ENCODE measurements at places on chromosomes 3 and 15. TPM values are rescaled to one million over a fixed set of nuclear protein-coding genes. Genes with fewer than 3 reads are reported as not detected.

- no peak for DNase-seq
These were observed 288.6 kb upstream of the CBLB start for GRCh38 chr3:106157411-106157810.

GRCh38 chr3:46356276-46356675, 2.4 kb downstream of the CCR2 start:
- no peak for DNase-seq

GRCh38 chr3:177789500-177789899, 592.2 kb upstream of the TBL1XR1 start:
- no peak for DNase-seq

Gene IL5RA
- not detected for total RNA-seq

Gene HES1
- 44.1 TPM for total RNA-seq

DNA sequence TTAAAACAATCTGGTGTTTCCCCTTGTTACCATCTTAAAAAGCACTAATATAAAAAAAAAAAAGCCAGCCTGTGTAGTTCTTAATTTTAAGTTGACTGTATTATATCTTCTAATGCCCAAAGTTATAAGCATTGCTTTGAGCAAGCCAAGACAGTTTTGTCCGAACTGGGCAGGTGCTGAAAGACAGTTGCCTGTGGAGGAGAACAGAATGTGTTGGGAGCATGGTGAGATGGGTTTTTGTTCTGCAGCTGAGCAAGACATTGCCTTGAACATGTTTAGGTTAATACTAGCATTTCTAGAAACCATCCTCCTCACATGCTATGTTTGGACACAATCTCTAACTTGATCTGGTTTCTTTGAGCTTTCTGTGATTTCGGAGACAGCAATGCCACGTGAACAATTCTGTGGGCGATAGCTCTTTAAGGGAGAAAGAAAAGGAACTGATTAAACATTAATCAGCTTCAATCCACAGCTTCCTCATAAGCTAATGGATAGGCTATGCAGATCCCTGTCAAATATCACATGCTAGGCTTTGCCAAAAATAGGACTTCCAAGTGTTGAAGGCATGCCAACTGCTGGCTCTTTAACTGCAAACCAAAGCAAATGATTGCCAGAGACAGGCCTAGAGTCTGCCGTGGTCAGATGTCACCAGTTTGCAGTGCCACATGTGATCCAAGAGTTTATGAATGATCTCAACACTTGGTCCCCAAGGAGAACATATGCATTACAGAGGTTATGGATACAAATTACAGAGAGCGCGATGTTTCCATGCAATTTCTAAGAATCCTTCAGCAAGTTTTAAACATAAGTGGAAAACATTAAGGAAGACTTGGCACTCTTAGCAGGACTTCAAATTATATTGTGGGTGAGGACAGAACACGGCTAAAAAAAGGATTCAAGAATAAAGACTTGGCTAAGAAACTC, 428.1 kb downstream of the ROBO2 start:
- no peak for DNase-seq

Gene TPRG1
- 0.50 TPM for total RNA-seq

- DNase-seq, result no peak
These were observed 27.1 kb upstream of the LAMP3 start for GRCh38 chr3:183189641-183190040.

Gene HRG
- not detected for total RNA-seq

GRCh38 chr15:62818691-62819090, 223.9 kb upstream of the TPM1 start:
- DNase-seq, result no peak

GRCh38 chr3:183340222-183340621, 87.2 kb downstream of the B3GNT5 start:
- DNase-seq, result no peak

DNA sequence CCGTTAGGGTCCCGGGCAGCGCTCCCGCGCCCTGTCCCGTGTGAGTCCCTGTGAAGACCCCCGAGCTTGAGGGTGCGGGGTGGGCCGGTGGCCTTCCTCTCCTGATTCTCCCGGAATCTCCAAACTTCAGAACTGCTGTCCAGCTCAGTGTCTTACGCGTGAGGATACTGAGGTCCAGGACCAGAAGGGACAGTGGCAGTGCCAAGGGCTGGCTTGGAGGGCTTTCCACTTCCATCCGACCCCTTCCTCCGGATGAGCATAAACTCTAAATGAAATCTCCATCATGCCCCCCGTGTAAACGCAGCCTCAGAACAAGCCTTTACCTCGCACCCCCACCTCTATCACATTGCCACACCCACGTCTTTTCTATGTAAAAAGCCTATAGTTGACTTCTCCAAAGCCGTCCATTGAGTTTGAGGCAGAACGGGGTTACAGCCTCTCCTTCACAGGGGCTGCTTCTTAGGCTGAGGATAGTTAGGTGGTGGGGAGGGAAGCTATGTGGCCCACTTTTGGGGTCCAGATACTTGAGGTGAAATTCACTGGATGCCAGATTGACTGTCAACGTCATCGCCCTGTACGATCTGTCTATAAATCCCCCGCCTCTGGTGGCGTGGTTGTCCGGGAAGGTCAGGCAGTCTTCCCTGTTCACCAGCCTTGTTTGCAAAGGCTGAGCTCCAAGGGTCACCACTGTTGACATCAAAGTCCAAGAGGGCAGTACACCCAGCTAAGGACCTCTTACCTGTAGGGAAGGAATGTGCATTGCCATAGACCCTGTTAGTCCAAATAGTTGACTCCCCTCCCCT, 1.1 kb downstream of the EDEM1 start:
- peak; percentile 41 for DNase-seq

DNA sequence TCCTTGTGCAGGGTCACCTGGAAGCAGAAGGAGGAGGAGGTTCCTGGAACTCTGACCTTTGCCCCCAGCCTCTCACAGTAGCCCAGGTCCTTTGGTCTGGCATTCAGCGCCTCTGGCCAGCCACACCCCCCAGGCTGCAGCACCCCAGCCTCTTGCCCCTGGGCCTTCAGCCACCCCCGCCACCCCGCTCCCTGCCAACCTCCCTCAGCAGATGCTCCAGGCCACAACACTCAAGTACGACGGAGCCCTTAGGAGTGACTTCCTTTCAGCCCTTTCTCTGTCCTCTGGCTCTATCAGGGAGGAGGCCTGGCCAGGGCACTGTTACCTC, 45.2 kb downstream of the GRIP2 start:
- no peak for DNase-seq

GRCh38 chr3:42911551-42911950, 5.6 kb downstream of the ZNF662 start:
- DNase-seq, result no peak

DNA sequence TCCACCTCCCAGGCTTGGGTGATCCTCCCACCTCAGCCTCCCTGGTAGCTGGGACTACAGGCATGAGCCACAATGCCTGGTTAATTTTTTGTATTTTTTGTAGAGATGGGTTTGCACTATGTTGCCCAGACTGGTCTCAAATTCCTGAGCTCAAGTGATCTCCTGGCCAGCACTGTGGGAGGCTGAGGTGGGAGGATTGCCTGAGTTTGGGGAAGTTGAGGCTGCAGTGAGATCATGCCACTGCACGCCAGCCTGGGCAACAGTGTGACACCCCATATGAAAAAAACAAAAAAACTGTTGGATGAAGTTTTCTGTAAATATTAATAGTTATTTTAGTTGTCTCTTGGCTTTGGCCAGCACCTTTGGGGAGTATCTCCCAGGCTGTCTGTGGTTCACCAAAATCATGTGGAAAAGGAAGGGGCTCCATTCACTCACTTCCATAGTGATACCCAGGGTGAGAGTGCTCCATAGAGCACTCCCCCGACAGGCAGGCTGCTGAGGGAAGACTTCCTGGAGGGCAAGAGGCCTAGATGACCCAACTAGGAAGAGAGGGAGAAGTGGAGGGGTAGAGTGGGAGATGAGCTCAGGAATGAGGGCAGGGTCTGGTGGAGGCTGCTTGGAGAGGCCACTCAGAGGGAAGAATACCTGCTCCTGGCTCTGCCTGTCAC, 47.1 kb downstream of the CDC25A start:
- no peak for DNase-seq

DNA sequence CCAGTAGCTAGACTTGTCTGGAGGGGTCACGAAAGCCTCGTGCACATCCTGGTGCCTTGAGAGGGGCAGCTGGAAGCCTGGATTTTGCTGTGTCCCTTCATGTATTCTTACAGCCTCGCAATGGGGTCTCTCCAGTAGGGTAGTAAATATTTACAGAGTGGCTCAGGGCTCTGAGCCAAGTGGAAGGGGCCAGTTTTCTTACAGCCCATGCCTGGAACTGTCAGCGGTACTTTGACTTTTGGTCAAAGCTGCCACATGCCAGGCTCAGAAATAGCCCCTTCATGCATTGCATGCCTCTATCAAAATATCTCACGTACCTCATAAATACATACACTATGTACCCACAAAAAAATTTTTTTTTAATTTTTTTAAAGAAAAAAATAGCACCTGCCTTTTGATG, 119.2 kb downstream of the OSBPL10 start:
- DNase-seq, result no peak

DNA sequence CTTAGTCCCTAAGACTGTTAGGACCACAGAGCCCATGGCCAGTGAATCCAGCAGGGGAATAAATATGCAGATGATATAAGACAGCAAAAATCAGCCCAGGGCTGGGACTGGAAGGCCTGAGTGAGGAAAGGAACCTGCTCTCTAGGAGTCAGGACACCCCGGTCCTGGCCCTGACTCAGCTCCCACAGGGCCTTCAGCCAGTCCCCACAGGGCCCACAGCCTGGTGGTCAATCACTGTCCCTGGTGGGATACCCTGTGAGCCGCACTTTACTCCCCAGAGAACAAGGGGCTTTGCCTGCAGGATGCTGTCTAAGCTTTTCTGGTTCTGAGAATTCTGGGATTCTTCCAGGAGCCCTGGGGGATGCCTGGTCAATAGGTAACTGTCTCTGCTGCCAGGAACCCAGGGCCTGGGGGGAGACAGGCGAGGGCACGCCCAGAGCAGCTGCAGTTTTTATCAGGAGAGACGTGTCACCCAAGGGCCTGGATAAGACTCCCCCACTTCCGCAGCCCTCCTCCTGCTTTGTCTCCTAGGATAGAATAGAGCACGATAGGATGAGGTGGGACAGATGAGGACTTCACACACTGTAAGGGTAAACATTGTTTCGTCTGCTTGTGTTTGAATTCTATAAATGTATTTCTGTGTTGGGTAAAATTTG, 49.5 kb upstream of the MCF2L2 start:
- DNase-seq, result no peak

Gene CFAP100
- not detected for total RNA-seq

DNA sequence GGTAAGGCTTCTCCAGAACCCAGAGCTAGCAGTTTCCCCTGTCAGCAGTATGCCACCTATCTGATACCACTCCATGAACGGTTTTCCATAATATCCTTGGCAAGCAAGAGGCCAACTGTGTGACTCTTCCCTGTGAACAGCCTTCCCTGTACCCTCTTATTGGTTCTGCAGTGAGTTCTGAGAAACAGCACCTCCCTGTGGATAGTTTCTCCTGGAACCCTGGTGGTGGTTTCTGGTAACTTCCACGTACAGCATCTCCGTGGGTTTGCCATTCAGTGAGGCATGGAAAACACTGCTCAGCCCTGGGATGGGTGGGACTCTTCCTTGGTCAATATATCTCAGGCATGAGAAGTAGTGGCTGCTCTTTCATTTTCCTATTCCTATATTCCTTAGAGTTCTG, 19.4 kb upstream of the SERPINI2 start:
- DNase-seq, result no peak

DNA sequence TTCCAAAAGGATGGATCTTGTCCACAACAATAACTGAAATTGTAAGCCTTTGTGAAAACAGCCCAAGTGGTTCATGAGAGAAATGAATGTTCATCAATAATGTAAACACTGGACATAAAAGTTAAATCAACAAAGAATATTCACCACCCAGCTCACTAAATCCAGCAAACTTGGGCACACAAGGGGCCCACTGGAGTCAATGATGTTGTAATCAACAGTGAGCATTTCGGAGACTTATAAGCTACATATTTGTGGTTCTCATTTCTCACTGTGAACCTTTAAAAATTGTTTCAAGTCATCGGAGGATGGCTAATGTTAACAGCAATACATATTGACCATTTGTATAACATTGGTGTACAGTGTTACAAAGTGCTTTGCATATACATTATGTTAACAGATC, 63.1 kb downstream of the VGLL4 start:
- no peak for DNase-seq

Gene MUC4
- not detected for total RNA-seq

Gene MINAR1
- 0.38 TPM for total RNA-seq

DNA sequence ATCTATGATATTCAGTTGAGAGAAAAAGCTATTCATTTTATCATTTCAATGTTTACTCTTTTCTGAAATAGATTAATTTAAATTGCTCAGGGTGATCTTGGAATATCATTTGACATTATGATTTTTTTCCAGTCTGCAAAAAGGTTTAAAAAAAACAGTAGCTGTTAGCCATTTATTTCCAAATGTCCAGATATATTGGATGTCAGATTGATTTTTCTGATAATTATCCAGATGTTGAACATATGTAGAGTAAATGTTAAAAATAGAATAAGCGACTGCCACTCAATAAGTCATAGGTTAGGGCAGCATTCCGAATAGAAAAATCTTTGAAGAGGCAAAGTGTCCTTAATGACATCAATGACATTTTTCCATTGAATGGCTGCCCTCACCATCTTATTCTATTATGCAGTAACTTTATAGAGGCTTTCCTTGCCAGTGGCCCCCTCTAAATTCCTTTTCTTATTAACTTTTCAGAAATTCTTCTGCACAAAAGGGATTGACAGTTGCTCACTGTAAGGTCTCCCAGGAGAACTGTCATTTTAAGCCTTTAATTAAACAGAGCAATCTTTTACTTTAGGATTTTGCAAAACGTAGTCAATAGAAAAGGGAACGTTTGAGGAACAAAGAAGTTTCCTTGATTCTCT, 316.5 kb downstream of the GBE1 start:
- DNase-seq, result no peak

DNA sequence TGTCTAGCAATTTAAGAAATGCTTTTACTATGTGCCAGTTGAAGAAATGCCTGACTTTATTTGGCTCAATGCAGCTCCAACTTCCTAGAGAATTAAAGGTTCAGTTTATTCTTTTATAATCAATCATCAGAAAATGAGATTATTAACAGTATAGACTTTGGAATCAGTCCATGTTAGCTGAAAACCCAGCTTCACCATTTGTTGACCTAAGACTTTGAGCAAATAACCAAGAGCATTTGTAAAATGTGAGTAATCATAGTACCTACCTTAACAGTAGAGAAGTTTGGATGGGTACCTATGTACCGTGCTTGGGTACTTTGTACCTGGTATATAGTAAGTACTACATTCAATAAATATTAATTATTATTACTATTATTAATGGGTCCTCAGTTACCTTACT, 105.9 kb downstream of the RARB start:
- DNase-seq, result no peak

GRCh38 chr3:185931777-185932612, 5.8 kb downstream of the TRA2B start:
- no peak for DNase-seq

Gene COL6A6
- total RNA-seq, result not detected

DNA sequence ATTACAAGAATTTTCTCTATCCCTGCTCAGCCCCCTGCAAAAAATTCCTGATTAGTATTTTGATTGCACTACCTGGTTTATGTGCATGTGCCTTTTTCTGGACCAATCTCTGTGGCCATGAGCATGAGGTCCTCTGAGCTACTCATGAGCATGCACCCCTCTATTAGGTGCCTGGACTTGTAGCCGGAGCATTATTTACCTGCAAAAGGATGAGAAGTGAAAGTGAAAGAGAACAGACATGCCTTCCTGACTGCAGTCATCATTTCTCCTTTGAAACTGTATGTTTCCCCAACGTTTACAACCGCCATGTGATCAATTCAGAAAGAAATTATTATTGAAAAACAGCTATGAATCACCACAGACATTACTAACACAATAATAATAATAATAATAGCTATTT, 1008.8 kb downstream of the ROBO2 start:
- no peak for DNase-seq

Gene ISLR2
- total RNA-seq, result not detected

Gene DISP2
- total RNA-seq, result 0.21 TPM

- DNase-seq, result no peak
These were observed 26.1 kb upstream of the SSR3 start for GRCh38 chr3:156581033-156581432.

Gene ISLR
- not detected for total RNA-seq
